Anterior cingulate cortex (tissue), 58 donors: ENCODE measurements at places on chromosomes 1 and 21.

DNA sequence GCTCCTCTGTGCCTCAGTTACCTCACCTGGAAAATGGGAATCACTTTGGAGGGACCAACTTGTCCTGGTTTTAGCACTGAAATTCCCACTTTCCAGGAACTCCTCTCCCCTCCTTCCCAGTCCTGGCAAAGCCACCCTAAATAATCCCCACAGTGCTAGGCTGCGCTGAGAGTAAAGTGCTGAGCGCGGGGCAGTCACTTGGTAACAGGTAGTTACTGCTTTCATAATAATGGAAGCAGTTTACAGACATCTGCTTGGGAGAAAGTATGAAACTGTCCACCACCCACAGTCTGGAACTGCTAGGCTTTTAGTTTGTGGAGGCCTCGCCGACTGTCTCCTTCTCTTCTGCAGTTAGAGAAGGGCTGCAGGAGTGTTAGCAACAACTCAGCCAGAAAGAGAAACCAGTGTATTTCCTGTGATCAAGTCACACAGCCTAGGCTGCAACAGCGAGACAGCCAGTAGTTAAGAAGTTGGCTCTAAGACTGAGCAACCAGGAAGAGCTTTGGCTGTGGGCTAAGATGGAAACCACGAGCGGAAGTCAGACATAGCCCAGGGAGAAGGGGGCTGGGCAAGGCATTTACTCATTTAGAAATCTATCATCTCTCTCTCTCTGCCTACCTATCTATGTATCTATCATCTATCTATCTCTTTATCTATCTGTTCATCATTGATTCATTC is 30.8 kb upstream of the ABCG1 start:
- no peak for DNase-seq

DNA sequence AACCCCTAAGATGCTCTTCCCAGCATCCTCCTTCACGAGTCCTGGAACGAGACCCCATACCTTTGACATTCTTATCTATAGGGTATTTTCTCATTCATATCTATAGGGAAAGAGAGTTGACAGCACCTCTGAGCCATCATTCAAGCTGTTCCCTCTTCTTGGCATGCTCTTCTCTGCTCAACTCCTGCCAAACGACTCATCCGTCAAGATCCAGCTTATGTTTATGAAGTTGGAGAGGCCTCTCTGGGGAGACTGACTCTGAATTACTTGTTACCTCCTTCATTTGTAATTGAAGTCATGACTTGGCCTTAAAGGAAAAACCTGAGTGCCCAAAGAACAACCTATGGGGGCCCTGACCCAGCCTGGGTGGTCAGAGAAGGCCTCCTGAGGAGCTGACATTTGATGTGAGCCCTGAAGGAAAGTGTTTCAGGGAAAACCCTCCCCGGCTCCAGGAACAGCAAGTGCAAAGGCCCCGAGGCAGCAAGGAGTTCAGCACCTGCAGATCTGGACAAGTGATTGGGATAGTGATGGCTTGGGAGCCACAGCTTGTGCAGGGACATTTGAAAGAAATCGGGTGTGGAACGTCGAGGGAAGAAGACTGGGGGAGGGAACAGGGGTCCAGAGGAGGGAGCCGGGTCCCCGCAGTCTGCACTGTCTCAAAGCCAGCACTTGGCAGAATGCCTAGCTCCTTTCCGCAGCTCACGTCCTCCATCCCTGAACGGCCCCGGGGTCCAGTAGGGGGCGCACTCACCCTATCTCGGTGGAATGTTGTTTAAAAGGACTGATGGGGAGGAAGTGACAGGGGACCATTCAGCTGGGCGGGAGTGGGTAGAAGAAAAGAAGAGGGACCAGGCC is 14.0 kb upstream of the CDA start:
- DNase-seq: peak; percentile 50

DNA sequence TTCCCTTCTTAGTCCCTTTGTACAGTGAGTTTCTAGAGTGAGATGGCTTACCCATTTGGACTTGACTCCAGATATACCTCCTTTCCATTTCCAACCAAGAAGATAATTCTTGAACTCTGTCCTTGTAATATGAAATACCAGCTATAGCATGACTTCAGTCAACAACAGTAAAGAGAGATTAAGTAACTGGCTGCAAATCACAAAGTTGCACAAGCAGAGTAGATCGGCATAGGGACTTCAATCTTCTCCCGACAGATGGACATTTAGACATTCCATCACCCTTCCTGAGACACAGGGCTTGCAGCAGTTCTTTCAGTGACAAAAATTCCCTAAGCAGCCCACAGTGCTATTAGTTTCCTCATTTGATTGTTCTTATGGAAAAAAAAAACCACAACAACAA is 44.6 kb downstream of the JAK1 start:
- no peak for DNase-seq

DNA sequence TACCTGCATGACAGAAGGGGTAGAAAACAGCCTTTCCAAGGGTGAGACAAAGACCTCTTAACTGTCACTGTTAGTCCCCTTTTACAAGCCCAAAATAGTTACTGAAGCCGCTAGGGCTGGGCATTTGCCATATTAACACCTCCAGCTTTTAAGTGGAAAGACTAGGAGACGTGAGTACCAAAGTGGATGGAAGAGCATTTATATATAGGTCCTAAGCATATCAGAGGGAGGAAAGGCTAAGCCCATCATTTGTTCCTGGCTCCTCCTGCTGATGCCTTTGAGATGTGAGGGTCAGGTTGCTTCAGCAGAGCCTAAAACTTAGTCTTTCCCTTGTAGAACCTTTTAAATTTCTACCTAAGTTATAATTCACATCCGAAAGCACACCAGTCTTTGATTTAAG is 25.7 kb upstream of the APOBEC4 start:
- no peak for DNase-seq

DNA sequence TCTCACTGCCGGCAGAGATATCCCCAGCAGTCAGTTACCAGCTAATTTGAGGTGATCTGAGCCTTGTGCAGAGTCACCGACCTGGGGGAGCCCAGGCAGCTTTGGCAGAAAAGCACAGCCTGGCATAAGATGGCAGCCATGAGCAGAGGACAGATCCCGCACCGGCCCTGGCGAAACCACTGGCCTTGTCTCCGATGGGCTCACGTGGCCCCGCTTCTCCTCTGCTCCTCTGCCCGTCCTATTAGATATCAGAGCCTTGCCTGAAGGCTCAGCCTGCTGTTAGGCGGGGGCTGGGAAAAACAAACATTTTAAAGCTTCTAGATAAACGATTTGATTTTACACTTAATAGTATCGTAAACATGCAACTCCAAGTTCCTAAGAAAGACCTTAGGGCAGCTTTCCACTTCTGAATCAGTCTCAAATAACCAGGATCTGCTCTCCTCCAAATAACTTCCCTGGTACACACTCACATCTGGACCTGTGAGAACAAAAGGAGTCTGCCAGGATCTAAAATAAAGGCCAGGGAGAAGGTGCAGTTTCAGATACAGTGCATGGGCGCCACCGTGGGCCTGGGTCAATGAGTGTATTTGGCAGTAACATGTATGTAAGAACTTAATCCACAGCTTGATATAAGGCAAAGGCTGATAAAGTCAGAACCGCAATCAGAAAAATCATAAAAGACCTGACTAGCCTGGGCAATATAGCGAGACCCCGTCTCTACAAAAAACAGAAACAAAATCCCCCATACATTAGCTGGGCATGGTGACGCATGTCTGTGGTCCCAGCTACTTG is 10.0 kb downstream of the EDARADD start:
- no peak for DNase-seq

- DNase-seq: no peak
These were observed 33.7 kb downstream of the TBX15 start for GRCh38 chr1:118954301-118954905.

- DNase-seq: no peak
These were observed 562.6 kb downstream of the PTPRU start for GRCh38 chr1:29798699-29799566.

- no peak for DNase-seq
These were observed 39.8 kb downstream of the WDR4 start for GRCh38 chr21:42839271-42840231.

GRCh38 chr21:32611471-32611997 is 643 bp downstream of the CFAP298 start:
- DNase-seq: no peak

- no peak for DNase-seq
These were observed 3.4 kb downstream of the SELL start for GRCh38 chr1:169707912-169708604.

- DNase-seq: no peak
These were observed 97.8 kb downstream of the EBNA1BP2 start for GRCh38 chr1:43074244-43074643.

GRCh38 chr1:241706967-241707366 is 54.9 kb downstream of the WDR64 start:
- DNase-seq: no peak

GRCh38 chr21:43667191-43667904 is 8.0 kb downstream of the RRP1B start:
- DNase-seq: no peak

DNA sequence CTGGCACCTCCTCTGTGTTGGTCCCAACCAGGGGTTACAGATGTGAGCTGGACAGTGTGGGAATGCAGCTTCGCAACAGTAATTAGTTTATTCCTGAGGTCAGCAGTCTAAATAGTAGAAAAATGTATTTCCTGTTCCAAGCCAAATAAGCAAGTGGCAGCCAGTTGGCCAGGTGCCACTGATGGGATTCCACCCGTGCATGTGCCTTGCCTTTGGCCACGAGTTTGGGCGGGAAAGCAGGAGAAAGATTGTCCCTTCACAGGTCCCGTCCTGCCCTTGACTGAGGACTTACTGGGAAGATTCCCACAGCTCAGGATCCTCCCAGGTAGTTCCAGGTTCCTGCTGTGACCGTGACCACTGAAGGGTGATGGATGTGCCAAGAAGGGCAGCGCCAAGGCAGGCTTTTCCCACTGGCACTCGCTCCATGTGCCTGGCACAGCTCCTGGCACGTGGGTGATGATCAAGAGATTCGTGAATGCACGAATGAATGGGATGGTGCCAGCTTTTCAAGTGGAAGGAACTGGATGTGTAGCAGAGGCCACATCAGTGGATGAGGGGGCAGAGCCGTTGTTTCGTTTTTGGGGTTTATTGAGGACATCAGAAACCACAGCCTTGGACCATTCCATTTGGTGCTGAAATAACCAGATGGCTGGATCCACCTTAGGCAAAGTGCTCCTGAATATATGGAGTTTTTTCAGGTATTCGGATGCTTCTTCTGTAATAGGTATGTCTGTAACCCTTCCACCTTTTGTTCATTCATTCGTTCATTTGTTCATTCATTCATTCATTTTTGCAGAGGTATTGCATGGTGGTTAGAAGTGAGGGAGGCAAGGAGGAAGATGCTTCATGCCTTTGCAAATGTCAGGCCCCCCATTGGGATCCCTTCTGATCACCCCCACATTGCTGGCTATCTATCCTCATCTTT is 62.4 kb upstream of the WNT4 start:
- no peak for DNase-seq

GRCh38 chr1:109299558-109300343 is 7.1 kb downstream of the MYBPHL start:
- no peak for DNase-seq

DNA sequence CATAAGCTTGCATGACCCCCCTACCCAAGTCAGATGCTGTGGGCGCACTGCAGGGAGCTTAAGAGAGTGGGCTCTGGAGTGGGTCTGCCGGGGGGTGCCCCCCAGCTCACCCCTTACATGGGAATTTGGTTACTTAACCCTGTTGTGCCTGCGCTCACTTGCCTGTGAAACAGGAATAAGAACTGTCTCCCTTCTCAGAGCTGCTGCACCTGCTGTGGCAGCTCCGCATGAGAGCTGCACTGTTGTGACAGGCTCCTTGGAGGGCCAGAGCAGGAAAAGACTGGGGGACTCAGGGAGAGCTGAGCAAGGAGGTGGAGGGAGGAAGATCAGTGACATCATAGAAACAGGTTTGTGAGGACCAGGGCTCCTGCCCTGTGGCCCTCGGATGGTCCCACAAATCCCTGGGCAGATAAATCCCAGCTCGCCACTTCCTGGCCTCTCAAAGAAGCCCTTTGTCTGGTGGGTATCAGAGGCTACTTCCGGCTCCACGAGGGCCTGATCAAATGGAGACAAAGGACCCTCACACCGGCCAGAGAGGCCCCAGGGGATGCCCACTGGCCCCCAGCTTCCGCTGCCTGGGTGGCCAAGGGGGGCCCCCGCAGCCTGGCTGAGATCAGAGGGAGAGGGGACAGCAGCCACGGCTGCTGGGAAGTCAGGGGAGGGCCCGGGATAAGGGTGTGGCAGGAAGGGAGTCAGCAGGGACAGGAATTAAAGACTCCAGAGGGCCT is 28.9 kb upstream of the LAPTM5 start:
- DNase-seq: peak; percentile 57
